ENCODE measurements at places on chromosomes 7 and 10.

- DNase-seq: no peak
Measured at GRCh38 chr10:111515706-111516105, 438.9 kb downstream of the ADRA2A start.

GRCh38 chr7:128164061-128164954 is 76.8 kb upstream of the LEP start:
- no peak for DNase-seq

- DNase-seq: no peak
Measured at GRCh38 chr10:21021843-21022594, 124.9 kb upstream of the NEBL start.

DNA sequence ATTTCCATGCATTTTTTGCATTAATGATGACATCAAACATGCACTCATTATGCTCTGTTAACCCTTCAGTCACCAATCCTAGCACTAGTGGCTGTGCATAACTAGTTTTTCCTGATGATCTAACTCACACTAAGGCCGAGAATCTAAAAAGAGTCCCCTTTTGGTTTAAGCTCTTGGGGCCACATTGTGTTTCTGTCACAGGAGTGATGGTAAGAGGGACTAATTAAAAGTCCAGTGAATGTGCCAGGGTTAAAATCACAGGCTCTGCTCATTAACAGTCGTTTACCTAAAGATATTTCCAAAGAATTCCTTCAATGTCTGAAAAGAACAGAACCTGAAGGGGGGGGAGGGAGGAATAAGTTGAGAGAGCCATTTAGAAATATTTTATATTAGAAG is 359.0 kb upstream of the ANKRD30A start:
- no peak for DNase-seq

DNA sequence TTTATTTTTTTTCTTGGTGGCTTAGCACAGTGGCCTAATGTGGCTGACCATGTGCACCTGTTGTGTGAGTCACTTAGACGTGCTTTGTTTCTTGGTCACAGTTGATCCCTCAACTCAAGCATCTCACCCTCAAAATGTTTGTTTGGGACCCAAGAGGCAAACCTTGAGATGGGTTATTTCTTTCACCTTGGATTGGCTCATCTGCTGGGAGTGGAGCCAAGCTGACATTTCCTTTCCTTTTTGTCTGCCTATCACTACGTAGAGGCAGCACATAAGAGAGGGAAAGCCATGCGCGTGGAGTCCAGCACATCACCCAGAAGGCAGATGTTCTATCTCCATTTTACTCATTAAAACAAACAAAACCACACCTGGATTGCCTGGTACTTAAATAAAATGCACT is 6.4 kb upstream of the PRKCQ start:
- no peak for DNase-seq

DNA sequence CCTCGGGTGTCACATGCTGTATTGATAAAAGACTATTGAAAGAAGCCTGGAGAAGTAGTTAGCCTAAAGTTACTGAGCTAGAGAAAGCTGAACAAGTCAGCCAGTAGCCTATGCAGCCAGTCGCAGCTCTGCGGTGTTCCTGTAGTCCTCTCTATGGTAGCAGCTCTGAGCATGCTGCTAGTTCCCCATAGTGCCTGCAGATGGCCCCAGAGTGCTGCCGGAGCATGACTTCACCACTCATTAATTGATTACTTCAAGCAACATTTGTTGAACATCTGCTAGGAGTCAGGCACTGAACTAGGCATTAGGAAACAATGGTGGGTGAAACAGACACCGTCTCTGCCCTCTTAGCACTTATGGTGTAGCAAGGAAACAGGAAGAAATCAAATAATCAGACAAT is 422.7 kb downstream of the SORCS3 start:
- no peak for DNase-seq

DNA sequence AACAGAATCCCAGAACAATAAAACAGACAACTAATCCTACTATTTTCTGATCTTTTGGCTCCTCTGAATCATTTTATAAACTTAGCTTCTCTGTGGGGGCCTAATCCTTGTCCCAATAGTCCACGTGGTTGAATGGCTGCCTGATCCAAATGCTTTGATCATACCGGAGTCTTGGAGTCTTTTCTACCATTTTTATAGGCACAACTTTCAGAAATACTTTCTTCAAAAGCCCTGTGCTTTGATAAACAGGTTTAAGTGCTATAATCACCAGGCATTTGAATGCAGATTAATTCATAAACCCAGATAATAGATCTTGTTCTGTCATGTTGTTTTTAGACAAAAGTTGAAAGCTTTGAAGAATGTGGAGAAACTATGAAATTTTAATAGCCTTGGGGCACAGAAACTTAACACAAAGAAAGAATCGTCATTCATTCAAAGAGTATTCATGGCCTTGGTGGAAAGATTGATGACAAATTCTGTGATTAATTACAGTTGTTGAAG is 163.7 kb downstream of the AHR start:
- DNase-seq: no peak

DNA sequence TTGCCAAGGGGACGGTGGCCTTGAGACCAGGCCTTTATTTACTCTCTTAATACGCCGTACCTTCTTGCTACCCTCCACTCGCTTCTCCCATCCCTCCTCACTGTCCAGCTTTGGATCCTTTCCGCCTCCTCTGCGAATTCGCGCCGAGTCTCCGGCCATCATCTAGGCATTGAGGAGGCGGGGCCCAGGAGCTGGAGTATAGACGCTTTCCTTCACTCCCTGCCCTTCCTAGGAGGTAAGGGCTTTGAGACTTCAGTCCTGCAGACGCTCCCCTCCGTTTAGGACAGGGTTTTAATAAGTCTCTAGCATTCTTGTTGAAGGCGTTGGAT is 538 bp downstream of the TFAM start:
- no peak for DNase-seq

DNA sequence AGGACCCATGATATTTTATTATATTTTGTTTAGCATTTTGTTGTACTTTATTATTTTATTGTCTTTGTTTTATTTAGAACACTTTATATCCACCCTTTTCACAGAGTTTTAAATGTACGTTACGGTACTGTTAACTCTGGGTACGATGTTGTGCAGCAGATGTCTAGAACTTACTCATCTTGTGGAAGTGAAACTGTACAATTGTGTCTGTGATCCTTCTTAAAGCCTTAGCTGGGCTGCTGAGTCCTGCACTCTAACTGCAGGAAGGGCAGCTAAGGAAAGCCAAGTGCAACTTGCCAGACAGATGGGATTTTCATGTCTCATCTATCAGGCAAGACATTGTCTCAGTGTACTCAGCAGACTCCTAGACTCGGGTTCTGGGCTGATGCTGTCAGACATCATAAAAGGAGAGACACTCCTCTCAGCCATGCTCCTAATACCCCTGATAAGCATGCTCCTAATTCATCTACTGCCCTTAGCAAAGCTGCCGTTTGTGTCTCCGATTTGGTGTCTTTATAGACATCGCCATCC is 14.6 kb upstream of the INSYN2A start:
- no peak for DNase-seq

DNA sequence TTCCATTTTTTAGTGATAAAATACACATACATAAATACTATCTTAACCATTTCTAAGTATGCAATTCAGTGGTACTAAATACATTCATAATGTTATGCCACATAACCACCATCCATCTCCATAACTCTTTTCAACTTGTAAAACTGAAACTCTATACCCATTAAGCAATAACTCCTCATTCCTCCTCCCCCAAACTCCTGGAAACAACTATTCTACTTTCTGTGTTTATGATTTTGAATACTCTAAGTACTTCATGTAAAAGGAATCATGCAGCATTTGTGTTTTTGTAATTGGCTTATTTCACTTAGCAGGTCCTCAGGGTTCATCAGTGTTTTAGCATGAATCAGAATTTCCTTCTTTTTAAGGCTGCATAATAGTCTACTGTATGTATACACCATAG is 131.8 kb downstream of the TES start:
- no peak for DNase-seq

DNA sequence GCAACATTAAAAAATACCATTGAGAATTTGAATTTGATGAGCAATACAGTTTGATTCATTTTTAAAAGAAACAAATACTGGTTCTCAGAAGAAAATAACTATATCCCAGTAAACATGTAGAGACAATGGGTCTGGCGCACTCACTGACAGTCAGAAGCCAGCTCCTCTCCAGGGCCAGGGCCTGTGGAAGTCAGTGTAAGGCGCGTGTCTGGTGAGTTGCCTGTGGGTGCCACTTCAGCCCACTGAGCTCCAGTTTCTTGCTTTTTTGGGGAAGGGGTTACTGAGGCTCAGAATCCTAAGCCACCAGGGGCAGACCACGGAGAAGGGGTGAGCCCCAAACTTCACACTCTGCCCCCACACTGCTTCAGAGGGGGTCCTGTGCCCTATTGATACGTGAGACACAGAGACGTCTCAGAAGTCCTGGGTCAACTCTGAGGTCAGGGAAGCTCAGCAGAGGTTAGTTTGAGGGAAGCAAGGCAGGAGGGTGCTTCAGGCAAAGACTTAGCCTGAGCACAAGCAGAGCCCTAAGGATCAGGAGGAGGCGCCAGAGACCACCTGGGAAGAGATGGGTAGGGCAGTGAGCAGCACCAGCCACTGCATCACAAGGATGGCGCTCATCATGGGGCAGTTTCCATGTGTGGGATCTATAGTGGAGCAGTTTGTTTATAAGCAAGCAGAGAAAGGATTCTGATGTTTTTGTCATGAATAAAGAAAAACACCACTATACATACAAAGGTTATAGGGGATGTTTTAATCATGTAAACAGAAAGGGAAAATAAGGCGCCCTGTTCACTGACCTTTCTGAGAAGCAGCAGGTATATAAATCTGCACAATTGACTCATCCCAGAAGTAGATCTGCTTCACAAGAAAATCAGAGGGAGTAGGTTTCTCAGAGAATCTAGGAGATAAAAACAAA is 95.7 kb downstream of the PKD1L1 start:
- no peak for DNase-seq

DNA sequence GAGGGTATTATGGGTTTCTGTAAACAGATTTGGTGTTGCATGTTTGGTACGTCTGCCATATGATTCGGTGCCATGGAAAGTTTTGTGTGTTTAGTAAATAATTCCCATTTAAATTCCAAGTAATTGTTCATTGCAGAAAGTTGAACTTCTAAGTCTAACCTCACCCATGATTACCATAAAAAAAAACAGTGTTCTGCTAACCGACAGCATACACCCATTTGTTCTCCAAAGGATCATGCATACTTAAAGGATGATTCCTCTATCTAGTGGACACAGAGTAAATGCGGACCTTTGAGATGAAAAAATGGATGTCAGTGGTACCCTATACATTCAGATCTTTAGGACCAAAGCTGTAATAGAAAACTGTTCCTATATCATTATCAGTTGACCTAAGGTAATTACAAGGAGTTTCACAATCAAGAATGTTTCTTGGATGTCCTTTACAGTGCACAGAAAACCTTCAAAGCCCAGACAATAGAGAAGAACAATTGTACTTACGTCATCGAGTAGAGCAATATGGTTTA is 209.9 kb downstream of the CRPPA start:
- DNase-seq: no peak
